ENCODE measurements at places on chromosomes 3 and 15.

GRCh38 chr3:168081171-168081771 lies 14.5 kb downstream of the GOLIM4 start:
- DNase-seq, result peak; percentile 56

GRCh38 chr3:45350680-45351079 lies 37.7 kb upstream of the LARS2 start:
- no peak for DNase-seq

DNA sequence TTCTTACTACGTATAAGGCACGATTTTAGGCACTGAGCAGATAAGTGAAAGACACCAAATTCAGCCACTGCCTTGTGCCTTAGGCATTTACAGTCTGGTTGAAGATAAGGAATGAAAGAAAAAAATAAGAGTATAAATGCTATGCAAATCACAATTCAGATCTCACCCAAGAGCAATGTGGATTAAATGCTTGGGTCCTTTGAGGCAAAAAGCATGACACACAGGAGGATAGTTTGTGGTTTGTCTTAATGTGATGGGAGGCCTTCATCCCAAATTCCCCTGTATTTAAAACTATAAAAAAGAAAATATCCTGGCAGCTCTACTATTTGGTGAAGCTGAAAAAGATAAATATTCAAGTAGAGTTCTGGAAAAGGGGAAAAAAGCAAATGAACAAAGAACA lies 79.8 kb downstream of the TGFBR2 start:
- DNase-seq, result no peak

DNA sequence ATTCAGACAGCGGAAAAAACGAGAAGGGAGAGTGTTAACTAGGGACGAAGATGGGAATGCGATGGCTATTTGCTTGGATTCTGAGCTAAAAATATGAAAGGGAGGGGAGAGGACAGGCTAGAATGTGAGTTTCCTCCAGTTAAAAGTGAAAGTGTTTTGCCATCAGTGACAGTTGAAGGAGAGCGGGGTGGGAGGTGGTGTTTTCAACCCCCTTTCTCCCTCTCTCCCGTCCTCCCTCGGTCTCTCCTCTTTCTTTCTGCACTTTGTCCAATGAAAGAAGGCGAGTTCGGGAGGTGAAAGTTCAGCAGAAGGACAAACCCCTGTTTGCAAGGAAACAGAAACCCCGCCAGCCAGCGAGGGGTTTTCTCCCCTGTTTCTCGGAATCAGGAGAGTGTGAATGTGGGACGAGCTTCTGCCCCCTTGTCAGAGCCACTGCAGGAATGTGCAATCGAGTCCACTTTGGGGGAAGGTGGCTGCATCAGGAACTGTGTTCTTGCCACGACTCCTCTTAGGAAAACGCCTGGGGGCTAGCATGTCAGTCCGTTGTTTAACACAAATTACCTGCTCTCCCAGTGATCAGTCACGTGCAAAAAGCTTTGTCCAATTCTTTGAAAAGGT lies 975 bp upstream of the FOXP1 start:
- peak; percentile 76 for DNase-seq

DNA sequence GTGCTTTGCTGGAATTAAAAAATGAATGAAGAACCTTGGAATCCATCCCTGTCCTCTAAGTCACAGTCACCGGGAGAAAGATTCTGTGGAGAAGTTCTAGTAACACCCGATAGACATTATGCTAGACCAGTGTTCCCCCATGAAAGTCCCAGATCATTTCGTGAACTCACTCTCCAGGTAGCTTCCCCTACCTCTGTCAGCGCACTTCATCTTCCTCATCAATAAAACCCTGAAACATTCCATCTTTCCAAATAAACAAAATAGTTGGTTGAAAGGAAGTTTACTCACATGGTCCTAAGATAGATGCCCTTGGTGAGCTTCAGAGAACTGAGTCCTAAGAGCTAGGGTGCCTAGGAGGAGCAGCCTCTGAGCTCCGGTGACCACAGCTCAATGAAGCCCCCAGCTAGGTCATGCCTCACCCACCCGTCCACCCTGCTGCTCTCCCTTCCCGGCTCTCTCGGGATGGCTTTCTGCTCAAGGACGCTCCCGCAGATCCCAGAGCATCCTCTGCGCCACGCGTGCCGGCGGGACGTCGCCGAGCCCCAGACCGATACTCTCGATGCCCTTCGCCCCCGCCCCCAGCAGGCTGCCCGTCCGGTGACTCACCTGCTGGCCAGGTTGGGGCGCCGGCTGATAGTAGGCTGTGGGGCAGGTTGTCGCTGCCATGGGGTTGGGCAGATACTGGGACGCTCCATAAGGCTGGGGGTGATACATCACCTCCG lies 776 bp downstream of the VGLL3 start:
- DNase-seq, result peak; percentile 59

DNA sequence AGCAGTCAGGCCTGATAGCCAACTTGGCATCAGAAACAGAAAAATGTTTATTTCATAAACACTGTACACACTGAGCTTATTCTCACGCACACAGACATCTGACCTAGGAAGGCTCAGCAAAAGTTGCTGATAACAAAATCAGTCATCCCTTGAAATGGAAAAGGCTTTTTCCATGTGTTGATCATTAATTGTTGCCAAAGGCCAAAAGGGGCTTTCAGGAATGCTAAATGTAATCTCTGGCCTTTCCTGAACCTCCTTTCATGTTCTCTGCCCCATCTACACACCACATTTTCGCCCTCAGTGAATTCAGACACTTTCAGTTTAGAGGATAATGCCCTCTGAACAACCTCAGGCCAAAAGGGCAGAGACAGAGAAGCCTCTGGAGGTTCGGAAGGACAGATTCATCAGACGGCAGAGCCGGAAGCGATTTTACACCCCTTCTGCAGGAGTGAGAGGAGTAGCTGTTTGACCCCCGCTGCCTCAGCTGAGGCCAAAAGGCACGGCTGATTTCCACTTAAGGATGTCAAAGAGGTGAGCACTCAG lies 14.5 kb downstream of the RTP4 start:
- DNase-seq, result no peak

GRCh38 chr15:62124176-62124972 lies 40.7 kb downstream of the C2CD4B start:
- peak; percentile 9 for DNase-seq

DNA sequence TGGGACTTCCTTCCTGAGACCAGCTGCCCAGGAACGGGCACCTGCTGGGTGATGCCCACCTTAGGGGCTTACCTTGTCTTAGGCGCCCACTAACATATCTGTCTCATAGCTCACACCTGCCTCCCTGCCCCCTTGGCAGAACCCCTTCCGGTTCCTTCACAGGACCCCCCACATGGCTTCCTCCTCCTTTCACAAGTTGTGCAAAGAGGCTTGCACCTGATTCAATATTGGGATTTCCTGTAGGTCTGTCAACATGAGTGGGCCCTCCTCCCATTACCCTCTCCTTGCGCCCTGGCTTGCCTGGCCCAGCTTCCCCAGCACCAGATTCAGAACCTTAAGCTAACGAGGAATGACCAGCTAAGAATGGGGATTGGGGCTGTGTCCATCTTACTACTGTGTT lies 633 bp downstream of the THPO start:
- DNase-seq, result no peak

DNA sequence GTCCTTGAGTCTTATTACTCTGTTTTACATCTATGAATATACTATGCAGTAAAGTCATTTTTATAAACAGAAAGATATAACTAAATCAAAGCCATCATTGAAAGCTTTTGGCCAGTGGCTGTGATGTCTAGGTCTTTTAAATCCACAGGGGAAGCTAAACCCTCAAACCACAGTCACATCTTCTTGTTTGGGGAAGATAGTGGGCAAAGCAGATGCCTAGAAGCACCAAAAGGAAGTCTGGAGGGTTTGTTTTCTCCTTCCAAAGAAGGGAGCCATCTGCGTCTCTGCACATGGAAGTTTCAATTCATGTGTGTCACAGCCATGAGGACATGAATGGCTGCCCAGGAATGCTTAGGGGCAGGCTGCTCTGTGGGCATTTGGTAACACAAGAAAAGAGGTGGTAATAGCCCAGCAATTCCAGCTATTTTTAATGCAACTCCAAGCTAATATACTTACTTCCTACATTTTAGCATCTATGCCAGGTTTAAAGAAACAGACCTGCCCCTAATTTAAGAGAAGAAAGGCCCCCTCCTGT lies 322.2 kb downstream of the SLC9A9 start:
- peak; percentile 54 for DNase-seq

GRCh38 chr15:29680465-29681165 lies 141.7 kb downstream of the TJP1 start:
- peak; percentile 27 for DNase-seq

GRCh38 chr3:77931255-77932009 lies 891.5 kb downstream of the ROBO2 start:
- peak; percentile 12 for DNase-seq

- peak; percentile 99 for DNase-seq
Observed at GRCh38 chr3:15645740-15646501, 44.4 kb downstream of the BTD start.

- DNase-seq, result peak; percentile 88
Observed at GRCh38 chr3:12439161-12439940, 44.9 kb upstream of the TSEN2 start.

DNA sequence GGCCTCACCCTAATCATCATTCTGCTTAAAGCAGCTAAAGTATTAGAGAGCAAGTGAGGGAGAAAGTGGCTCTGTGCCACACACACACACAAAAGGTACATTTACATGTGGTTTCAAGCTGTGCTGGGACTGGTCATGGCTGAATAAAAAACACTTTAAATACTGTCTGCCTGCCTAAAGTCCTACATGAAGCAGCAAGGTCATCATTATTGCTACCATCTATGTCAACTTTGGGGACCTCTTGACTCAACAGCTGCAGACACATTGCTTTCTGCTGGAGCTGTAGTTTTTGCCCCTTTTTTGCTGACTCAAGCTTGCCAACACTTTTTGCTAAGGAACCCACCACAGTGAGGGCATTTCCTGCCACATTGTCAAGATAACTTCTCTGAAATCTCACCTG lies 1237.9 kb downstream of the ROBO2 start:
- DNase-seq, result no peak

GRCh38 chr15:62075595-62076277 lies 9.0 kb downstream of the C2CD4A start:
- DNase-seq, result peak; percentile 8

- no peak for DNase-seq
Observed at GRCh38 chr3:105246536-105246935, 120.2 kb upstream of the ALCAM start.

DNA sequence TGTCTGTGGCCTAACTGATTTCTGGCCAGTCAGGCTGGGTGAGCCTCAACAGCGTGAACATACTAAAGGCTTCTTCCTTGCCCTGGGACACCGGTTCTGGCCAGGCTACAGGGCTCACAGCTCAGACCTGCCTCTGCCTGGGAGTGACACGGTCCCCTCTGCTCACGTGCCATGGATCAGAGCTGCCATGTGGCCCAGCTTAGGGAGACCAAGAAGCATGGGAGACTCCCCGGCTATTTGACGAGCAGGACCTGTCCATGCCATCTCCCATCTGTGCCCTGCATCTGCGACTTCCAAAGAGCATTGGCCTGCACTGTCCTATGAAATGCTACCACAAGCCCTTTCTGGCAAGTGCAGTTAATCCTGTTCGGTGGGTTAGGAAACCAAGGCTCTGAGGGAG lies 57.4 kb downstream of the APBA2 start:
- no peak for DNase-seq

GRCh38 chr3:20280257-20280656 lies 94.3 kb upstream of the SGO1 start:
- no peak for DNase-seq

DNA sequence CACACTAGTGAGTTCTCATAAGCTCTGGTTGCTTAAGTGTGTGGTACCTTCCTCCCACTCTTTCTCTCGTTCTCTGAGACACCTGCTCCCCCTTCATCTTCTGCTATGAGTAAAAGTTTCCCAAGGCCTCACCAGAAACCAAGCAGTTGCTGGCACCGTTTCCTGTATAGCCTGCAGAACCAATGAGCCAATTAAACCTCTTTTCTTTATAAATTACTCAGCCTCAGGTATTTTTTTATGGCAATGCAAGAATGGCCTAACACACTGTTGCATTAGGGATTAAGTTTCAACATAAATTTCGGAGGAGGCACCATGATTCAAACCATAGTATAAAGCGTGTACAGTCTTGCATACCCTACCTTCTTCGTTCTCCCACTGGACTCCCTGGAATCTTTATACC lies 252.3 kb upstream of the CHRM5 start:
- DNase-seq, result no peak

- DNase-seq, result no peak
Observed at GRCh38 chr3:36557708-36558421, 177.6 kb downstream of the STAC start.

GRCh38 chr3:73500321-73500720 lies 124.4 kb downstream of the PDZRN3 start:
- peak; percentile 54 for DNase-seq

DNA sequence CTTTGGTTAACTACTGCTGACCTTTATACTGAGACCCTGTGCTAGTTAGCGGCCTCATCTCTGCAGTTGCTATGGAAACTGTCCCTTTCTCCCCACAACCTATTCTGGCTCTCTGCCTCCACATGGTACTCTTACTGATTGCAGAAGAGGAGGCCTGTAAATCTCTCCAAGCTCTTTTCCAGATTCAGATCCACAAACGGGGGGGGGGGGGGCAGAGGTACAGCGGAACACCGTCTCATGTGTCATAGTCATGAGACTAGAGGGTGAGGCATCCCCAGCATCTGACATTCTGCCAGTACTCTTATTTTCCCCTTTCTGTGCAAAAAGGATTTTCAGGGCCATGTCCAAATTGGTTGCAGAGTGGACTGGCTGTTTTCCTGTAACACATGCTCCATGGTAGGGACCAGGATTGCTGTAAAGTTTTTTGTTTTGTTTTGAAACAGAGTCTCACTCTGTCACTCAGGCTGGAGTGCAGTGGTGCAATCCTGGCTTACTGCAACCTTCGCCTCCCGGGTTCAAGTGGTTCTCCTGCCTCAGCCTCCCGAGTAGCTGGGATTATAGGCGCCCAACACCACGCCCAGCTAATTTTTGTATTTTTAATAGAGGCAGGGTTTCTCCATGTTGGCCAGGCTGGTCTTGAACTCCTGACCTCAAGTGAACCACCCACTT lies 8.3 kb upstream of the MAP1A start:
- DNase-seq, result no peak

DNA sequence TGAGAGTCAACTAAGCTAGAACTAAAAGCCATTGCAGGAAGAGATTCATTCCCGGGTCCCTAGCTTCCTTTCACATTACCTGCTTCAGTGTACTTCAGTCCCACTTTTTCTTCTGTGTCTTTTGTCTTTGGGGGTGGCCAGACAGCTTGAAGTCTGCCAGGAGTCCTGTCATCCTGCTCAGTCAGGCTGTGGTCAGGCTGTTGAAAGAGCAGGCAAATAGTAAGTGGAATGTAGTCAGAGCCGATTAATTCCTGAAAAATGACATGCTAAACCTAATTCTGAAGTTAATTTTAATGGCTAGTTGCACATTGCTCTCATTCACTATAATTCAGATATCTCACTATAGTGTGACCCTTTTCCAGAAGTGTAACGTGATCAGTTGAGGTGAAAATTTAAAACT lies 129.6 kb downstream of the FMN1 start:
- peak; percentile 78 for DNase-seq

DNA sequence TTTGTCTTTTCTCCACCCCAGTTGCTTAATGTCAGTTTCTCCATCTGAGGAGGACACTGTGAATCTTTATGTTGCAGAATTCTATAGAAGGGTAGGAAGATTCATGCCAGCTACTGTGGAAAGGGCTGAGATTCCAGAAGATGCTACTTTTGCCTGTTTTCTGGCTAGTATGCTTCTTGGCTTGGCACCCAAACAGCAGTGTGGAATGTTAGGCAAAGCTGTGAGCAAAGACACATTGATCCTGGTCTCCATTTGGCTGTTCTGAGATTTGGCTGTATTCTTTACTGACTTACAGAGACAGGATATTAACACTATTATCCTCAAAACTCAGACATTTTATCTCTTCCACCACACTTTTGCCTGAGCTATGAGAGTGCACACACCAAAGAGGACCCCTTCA lies 39.3 kb downstream of the PDHB start:
- DNase-seq, result no peak
